ENCODE measurements at places on chromosomes 1 and 21.
A peak's percentile ranks its signal among the peaks of the same experiment; 100 is the strongest.

GRCh38 chr1:240385985-240386978, 225.7 kb downstream of the GREM2 start:
- no peak for DNase-seq

GRCh38 chr1:203995228-203995627, 77.7 kb upstream of the SOX13 start:
- DNase-seq, result no peak

DNA sequence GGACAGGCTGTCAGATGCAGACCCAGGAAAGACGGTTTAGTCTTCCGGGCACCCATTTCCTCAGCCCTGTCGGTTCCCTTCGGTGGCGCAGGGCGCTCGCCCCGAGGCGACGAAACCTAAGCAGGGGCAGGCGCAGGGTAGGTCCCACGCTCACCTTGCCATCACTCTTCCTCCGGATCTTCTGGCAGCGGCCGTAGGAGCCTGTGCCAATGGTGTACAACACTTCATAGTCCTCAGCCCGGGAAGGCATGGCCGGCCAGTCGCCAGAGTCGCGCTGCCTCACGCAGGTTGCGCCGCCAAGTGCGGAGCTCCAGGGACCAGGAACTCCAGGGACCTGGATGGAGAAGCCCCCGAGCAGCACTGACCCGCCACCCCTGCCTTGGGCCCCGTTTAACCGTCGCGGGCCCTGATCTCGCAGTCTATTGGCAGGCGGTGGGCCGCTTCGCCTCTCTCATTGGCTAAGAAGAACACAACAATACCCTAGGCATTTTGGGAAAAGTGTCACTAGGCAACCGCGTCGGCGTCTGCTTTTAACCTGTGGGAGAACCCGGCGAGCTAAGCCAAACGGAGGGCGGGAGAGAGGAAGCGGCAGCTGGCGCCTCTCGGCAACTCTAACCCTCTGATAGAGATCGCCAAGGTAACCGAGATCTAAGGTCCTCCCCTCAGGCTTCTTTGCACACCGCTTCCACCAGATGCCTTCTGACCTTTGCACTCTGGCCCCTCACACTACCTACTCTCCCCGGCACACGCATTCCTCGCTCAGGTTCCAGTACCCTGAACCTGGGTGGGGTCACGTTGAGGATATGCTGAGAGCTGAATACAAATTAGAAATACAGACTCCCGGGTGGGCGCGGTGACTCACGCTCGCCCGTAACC, at the start of gene NEK2:
NEK2 (minus strand) TSS at position 392 of the 876 bp plus-strand sequence; CDS start at position 250, 142 bp downstream.
- DNase-seq, result peak; percentile 95

- no peak for DNase-seq
These were observed 93.6 kb downstream of the TSEN15 start for GRCh38 chr1:184145083-184145482.

- DNase-seq, result no peak
These were observed 51.2 kb downstream of the KCNJ15 start for GRCh38 chr21:38307771-38308531.

GRCh38 chr1:64894438-64895196, 71.7 kb downstream of the JAK1 start:
- no peak for DNase-seq

DNA sequence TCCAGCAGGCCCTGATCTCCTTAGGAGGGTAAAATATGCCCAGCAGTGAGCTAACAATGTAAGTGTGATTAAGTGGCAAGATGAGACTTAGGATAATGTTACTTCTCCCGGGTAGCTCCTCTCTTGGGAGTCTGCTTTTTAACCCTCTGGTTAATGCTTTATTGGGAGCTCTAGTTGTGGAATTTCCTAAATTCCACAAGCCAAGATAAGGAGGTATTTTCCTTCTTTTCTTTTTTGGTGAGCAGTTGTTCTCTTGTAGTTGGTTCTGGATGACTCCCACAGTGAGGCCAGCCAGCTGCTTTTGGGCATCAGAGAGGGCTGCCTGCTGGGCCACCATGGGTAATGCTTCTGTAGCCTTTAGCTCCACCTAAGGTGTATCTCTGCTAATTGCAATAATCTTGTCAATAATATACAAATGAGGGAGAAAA, 19.3 kb downstream of the C1orf52 start:
- peak; percentile 37 for DNase-seq

DNA sequence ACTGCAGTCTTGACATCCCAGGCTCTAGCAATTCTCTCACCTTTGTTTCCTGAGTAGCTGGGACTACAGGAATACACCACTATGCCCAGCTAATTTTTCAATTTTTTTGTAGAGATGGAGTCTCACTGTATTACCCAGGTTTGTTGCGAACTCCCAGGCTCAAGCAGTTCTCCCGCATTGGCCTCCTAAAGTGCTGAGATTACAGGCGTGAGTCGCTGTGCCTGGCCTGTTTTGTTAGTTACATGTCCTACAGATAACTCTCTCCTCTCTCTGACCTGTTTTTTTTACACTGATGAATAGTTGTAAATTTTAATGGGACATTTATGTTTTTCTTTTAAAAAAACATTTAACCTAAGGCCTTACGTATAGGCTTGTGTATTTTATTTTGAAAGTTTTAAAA, 19.8 kb downstream of the PTBP2 start:
- no peak for DNase-seq

DNA sequence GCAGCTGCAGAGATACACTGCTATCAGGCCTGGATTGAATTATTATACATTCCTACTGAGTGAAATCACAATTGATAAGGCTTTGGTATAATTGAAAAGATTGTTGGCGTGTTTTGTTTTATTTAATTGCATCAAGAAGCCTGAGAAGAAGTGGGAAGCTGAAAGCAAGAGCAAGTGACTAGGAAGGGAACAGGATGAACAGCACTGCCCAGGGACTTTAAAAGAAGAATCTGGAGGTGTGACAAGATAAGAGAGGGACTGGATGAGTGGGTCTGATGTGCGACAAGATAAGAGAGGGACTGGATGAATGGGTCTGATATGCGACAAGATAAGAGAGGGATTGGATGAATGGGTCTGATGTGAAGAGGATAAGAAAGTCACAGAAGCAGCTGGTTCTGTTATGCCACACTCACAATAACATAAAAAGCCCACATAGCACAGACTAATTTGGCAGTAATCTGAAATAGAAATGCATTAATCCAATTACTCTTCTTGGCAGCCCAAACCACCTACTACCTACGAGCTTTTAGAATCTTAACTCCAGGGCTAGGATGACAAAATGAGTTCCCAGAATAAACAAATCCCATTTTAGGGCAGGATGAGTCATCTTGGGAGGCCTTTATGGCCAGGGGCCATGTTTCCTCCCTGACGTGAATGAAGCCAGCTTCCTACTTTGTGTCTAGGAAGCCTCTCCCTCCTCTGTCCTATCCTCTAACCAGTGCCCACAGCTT, 129.7 kb downstream of the DUSP10 start:
- peak; percentile 29 for DNase-seq

- DNase-seq, result no peak
These were observed 45.4 kb upstream of the TNFRSF1B start for GRCh38 chr1:12121212-12122003.

GRCh38 chr1:232978091-232978634, 27.8 kb downstream of the NTPCR start:
- DNase-seq, result peak; percentile 29

DNA sequence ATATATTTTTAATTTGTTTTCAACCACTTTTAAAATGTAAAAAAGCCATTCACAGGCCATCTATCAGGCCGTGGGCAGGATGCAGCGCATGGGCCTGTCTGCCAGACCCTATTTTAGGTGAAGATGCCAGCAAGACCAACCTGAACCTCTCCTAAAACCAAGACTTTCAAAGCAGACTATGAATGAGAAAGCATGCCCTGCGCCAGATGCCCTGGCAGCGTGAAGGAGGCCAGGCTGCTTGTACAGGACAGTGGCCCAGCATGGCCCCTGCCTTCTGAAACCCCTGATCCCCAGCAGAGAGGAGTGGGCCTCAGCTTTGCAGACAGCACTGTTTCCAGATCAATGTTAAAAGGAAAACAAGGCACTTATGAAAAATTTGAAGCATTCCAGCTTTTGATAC, 31.6 kb downstream of the WDR4 start:
- no peak for DNase-seq

DNA sequence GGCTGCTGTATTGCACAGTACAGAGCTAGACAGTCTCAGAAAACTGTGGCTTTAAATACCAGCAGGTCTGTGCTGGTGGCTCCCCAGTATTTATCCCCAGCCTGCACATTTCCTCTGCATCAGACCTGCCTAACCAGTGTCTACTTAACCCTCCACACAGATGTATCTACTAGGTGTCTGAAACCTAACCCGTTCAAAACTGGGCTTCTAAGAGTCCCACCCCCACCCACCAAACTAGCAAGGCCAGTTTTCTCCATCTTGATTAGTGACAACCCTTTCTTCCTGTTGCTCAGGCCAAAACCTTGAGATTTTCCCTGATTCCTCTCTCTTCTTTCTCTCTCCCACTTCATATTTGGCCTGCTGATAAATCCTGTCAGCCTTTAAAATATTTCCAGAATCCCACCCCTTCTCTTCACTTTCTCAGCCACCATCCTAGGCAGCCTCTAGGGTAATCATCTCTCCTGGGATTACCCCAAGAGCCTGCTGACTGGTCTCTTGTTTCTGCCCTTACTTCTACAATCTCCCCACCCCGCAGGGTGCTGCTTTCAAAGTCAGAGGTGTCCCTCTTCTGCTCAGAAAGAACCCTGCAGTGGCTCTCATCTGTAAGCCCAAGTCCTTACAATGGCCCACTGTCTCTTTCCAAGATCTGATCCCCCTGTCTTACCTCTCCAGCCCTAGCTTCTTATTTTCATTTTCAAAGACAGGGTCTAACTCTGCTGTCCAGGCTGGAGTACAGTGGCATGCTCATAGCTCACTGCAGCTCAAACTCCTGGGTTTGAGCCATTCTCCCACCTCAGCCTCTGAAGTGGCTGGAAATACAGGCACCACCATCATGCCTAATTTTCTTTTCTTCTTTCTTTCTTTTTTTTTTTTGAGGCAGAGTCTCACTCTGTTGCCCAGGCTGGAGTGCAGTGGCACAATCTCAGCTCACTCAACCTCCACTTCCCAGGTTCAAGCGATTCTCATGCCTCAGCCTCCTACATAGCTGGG, 45.2 kb downstream of the H3-3A start:
- no peak for DNase-seq

DNA sequence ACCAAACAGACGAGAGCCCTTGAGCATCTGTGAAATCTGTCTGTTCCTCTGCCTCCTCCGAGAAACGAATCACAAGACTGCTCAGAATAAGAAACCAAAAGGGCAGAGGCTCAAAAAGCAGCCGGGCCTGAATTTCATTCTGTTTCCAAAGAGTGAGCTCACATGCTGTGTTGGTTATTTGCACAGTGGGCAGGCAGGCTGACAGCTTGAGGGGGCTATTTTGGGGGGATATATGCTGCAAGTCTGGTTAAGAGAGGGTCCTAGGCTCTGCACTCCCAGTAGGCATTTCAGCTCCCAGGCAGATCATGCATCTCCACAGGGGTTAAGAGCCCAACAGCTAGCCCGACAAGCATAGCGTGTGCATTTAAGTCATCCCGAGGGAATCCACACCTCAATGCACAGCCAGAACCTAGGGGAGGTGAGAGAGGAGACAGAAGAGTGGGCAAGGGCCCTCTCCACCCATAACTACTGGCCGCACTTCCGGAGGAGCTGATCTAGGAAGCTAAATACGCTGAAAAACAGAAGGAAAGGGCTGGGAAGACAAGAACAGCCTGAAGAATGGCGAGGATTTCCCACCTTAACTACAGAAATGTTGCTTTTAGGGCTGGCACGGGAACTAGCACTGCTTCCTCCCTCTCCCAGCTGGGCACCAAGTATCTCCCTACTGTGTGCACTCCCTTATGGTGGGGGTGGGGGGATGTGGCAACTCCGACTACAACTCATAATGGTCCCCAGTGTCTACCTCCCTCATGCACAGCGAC, 3.7 kb downstream of the PGBD5 start:
- DNase-seq, result no peak

- peak; percentile 34 for DNase-seq
These were observed 48.5 kb upstream of the ACOT11 start for GRCh38 chr1:54499360-54500106.

DNA sequence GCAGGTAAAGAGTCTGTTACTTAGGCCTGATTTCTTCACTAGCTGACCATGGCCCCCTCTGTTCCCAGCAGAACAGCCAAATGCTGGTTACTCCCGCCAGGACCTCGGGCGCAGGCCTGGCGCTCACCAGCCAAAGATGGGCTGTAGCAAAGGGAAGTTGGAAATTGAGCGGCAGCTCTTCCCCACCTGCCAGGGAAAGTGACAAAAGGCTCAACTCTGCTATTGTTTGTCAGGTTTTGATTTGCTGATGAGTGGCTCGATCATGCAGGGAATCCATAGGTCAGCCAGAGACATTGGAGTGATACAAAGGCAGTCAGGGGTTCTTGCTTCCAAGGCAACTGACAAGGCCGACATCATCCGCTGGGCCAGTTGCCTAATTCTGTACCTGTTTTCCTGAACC, 120.1 kb downstream of the ASTN1 start:
- no peak for DNase-seq

DNA sequence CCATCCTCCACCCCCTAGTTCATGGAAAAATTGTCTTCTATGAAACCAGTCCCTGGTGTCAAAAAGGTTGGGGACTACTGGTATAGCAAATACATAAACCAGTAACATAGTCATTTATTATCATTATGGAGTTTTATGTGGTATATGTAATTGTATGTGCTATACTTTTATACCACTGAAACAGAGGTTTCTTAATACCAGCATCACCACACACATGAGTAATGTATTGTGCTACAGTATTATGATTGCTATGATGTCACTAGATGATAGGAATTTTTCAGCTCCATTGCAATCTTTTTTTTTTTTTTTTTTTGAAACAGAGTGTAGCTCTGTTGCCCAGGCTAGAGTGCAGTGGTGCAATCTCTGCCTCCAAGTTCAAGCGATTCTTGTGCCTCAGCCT, 5.7 kb upstream of the PAXBP1 start:
- DNase-seq, result no peak

GRCh38 chr1:87450615-87451209, 122.0 kb downstream of the LMO4 start:
- DNase-seq, result peak; percentile 25

- DNase-seq, result no peak
These were observed 81.1 kb upstream of the FGGY start for GRCh38 chr1:59215766-59216291.

- no peak for DNase-seq
These were observed 344.9 kb downstream of the ZNF326 start for GRCh38 chr1:90339811-90340210.

GRCh38 chr1:241829468-241829867, 18.5 kb upstream of the EXO1 start:
- no peak for DNase-seq

DNA sequence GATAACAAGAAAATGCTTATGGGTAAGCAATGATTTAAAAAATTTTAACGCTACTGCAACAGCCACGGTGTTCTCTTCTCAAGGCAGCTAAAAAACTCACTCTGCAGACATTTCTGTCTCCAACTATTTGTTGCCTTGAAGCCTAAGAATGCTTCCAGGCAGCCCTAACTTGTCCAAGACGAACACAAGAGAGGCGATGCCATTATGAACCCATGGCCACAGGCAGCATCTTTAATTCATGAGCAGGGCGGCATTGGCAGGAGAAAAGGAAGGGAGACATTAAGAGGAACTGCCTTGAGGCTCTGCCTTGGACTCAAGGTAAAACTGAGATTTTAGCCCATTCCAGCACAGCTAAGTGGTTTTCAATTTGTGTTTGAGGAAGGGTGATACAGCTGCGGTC, 67.5 kb downstream of the KCND3 start:
- DNase-seq, result no peak

GRCh38 chr1:19819701-19820100, 4.6 kb upstream of the RNF186 start:
- no peak for DNase-seq

All from activated CD4-positive, alpha-beta T cell treated with anti-CD3 and anti-CD28 coated beads, Interleukin-10, Interleukin-2, amounts not matched to agents 100 ng/mL and 50 ng/mL, durations not matched to agents 16 hours and 8 hours (primary cell).